Stimulated activated CD8-positive, alpha-beta memory T cell treated with anti-CD3 and anti-CD28 coated beads, Interleukin-7, amount 100 ng/mL, for 48 hours (primary cell): ENCODE measurements at places on chromosomes 13 and 19.
A peak's percentile ranks its signal among the peaks of the same experiment; 100 is the strongest.

- no peak for DNase-seq
Measured at GRCh38 chr19:5136073-5136855, 167.4 kb downstream of the KDM4B start.

DNA sequence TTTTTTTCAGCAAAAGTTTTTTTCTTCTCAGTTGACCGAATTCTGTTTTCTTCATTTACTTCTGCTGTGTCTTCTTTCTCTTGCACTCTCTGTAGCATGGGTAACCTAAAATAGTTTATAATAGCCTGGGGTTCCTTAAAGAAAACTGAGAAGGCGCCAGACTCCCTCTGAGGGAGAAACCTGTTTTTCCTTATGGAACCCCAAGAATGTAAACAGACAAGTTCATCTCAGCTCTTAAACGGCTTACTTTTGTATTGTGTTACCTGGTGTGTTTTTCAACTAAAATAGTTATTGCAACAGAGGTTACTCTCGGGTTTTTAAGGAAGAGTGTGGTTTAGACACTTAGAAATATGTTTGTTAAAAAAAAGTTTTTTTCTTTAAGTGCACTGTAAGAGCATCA, 23.8 kb upstream of the TM9SF2 start:
- DNase-seq: no peak

DNA sequence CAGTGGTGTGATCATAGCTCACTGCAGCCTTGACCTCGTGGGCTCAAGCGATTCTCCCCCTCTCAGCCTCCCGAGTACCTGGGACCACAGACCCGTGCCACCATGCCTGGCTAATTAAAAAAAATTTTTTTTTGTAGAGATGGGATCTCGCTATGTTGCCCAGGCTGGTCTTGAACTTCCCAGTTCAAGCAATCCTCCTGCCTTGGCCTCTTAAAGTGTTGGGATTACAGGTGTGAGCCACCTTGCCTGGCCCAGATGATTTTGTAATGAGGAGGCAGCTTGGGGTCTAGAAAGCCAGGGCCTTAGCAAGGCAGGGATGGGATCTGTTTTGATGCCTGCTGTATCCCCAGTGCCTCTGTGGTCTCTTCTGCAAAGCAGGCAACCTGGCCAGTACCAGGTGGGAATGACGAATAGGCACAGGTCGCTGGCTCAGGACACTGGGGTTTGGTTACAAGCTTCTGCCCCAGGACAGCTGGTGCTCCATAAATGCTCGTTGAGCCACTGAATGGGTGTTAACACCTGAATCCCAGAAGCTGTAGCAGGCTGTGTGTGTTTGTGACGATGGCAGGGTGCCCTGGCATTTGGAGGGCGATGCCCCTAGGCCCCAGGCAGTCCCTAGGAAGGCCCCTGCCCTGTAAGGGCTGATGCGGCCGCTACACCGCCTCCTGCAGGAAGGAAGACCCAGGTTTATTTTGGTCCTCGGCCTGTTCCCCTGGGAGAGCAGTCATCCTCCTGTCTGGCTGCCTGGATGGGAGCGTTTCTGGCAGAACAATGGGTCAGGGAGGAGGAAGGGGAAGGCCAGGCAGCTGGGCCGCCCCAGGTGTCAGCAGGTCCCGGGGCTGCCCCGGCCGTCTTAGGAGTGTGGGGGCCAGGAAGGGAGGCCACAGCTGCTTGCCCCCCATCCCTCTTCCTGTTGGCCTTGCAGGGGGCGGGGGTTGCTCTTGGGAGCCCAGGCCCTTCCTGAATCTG, 8.6 kb downstream of the TNFAIP8L1 start:
- no peak for DNase-seq

- no peak for DNase-seq
Measured at GRCh38 chr13:99636728-99637353, 135.6 kb downstream of the TM9SF2 start.

- no peak for DNase-seq
Measured at GRCh38 chr19:1067341-1067957, 482 bp downstream of the ARHGAP45 start.

DNA sequence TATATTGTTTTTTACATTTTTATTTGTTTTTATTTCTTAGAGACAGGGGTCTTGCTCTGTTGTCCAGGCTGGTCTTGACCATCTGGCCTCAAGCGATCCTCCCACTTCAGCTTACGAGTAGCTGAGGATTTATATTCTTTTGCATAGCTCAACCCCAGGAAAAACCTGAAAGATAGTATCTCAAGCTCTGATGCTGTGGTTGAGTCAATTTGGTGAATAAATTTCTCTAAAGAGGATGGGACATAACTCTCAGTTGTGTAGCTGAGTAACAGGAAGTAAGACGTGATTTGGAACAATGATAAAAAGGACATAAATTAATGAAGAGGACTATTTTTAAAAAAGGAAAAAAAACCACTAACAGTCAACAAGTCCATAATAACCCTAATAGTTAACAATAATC, 79.8 kb upstream of the TNFSF11 start:
- no peak for DNase-seq

- peak; percentile 96 for DNase-seq
Measured at GRCh38 chr13:51452361-51453206, at the start of gene INTS6. INTS6 (minus strand) TSS chr13:51453036; CDS start chr13:51452525, 511 bp downstream.

DNA sequence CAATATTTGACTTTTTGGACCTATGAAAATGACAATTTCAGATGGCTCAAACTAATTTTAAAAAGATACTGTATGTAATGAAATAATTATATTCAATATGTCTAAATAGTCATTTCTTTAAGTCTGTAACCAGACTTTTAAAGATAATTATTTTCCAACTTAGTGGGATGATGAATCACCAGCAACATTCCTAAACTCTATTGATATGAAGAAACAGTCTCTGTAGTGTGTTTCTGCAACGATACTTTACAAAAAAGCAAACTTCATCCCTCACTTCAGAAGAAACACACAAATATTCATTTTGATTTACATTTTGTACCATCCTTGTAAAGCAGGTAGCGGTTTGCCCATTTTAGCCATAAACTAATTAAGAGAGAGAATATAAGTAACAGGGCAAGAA, 417.4 kb downstream of the EFNB2 start:
- no peak for DNase-seq

DNA sequence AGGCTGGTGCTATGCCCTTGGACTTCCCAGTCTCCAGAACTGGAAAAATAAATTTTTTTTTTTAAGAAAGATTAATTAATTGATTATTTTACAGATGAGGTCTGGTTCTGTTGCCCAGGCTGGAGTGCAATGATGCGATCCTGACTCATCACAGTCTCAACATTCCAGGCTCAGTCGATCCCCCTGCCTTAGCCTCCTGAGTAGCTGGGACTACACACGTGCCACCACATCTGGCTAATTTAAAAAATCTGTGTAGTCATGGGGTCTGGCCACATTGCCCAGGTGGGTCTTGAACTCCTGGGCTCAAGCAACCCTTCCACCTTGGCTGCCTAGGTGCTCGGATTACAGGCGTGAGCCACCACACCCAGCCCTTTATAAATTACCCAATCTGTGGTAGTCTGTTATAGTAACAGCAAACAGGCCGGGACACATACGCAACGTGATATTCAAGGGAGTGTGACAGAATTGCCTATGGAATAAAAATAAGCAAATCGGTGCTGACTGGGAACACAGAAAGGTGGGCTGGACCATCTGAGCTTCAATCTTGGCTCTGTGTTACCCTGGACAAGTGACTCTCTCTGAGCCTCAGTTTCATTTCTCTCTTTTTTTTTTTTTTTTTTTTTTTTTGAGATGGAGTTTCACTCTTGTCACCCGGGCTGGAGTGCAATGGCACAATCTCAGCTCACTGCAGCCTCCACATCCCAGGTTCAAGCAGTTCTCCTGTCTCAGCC, 42.8 kb downstream of the PIN1 start:
- no peak for DNase-seq

DNA sequence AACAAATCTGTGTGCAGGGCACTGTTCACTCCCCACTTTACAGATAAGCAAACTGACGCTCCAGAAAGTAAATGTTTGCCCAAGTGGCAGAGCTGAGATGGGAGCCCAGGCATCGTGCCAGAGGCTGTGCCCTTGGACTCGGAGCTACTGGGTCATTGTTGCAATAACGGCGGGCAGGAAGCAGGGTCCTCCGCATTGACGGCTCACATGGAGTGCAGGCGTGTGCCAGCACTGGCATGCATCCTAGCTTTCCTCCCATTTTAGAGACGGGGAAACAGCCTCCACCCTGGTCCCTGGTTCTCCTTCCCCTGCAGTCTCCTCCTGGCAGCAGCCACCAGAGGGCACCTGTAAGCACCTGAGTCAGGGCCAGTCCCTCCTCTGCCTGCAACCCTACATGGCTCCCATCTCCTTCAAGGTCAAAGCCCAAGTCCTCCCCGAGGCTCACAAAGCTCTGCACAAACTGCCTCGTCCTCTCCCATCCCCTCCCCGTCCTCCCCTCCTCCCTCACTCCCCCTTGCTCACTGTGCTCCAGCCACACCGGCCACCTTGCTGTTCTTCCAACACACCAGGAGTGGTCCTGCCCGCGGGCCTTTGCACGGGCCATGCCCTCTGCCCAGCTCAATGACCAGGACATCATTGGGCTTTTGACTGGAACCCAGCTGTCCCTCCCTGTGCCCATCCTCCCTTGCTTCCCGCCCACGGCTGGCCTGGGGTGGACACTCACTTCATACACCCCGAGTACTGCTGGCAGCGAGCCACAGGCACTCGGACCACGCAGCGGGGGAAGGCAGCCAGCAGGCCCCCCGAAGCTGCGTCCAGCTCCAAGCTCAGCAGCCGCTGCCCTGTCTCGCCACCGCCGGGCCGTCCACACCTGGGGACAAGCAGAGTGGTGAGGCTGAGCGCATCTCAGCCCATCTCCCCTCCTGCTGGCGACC, 7.7 kb upstream of the LRG1 start:
- DNase-seq: no peak

GRCh38 chr13:60090574-60090973, 73.2 kb downstream of the DIAPH3 start:
- no peak for DNase-seq

GRCh38 chr19:45419396-45419795, 4.3 kb downstream of the ERCC1 start:
- DNase-seq: no peak

GRCh38 chr13:113274721-113275120, 22.3 kb upstream of the LAMP1 start:
- DNase-seq: no peak
